ENCODE measurements at places on chromosomes 12 and 14. TPM values are rescaled to one million over a fixed set of nuclear protein-coding genes. Genes with fewer than 3 reads are reported as not detected.

DNA sequence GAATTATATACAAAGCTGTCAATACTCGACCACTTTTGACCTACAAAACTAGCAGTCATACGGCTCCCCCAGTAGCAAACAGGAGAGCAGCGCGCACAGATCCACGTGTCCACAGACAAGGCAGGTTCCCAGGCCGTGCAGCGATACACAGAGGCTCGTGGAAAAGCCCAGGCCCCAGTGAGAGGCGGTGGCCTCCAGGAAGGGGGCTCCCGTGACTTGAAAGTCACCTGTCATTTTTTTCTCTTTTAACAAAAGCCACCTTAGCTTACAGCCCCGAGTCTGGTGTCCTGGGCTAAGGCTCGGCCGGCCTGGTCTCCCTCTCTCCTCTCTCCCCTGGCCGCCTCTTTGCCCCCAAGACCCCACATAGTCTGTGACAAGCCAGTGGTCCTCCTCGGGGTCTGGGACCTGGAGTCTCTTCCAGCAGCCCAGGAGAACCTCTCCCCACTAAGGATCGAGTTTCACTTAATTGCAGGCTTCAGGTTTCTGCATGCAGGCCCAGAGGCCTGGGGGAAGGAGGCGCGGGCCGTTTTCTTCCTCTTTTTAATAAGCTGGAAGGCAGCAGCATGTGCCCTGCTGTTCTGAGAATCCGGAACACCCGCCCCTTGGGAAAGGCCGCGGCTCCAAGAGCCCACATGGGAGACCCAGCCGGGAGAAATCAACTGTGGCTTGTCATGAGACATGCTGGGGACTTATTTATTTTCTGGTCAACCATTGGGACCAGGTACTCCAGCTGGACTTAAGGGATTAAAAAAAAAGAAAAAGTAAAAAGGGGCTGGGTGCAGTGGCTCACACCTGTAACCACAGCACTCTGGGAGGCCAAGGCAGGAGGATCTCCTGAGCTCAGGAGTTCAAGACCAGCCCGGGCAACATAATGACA, 15.9 kb downstream of the NCOR2 start:
- H3K27me3 ChIP-seq = no peaks in the 10 kb centered on the region
- DNase-seq = peak; percentile 89
- H3K36me3 ChIP-seq = no peaks in the 10 kb centered on the region
- peaks cover 89% of the 10 kb centered on the region for H3K4me1 ChIP-seq
- H3K27ac ChIP-seq = peak overlapping the region; percentile 60

DNA sequence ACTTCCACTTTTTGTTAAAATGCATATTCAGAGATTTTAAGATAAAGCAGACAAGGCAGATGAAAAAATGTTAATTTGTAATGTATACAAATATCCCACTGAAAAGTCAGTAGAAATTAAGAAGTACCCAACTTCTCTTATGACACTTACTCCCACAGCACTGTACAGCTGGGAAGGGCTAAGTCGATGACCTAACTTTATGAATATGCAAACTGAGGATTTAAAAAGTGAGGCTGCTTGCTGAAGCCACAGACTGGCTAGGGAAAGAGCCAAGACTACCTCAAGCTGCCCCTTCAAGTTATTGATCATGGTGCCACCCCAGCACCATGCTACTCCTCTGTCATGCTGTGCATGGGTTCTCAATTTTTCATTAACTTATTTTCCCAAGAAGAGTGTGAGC, 17.0 kb downstream of the PPM1H start:
- H3K27me3 ChIP-seq = no peaks in the 10 kb centered on the region
- no peak overlapping the region for H3K27ac ChIP-seq

DNA sequence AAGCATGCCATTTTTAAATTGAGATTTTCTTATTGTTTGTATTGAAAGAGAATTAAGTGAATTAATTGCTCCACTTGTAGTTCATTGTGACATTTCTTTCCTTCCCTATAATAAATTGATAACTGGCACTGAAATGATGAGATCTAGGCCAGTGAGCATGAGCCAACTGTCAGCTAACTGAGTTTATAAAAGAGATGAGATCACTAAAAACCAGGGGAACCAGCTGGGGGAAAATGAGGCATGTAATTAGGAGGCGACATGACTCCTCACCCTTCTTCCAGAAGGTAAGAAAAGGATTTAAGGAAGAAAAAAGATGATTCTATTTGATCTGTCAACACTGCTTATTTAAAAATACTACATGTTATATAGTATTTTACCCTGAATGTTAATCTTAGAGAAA, 104.5 kb upstream of the DNM1L start:
- H3K4me1 ChIP-seq = no peaks in the 10 kb centered on the region
- H3K36me3 ChIP-seq = no peaks in the 10 kb centered on the region
- H3K4me3 ChIP-seq = no peak overlapping the region
- H3K27me3 ChIP-seq = no peaks in the 10 kb centered on the region
- no peak for DNase-seq
- no peak overlapping the region for H3K27ac ChIP-seq

- H3K36me3 ChIP-seq = no peaks in the 10 kb centered on the region
- DNase-seq = no peak
- H3K4me3 ChIP-seq = no peak overlapping the region
- no peaks in the 10 kb centered on the region for H3K4me1 ChIP-seq
- H3K27ac ChIP-seq = no peak overlapping the region
- H3K27me3 ChIP-seq = no peaks in the 10 kb centered on the region
Observed at GRCh38 chr12:114949058-114949820, 265.3 kb upstream of the TBX3 start.

IKBIP gene
- total RNA-seq = 23.6 TPM

SYCP3 gene
- 0.23 TPM for total RNA-seq

DNA sequence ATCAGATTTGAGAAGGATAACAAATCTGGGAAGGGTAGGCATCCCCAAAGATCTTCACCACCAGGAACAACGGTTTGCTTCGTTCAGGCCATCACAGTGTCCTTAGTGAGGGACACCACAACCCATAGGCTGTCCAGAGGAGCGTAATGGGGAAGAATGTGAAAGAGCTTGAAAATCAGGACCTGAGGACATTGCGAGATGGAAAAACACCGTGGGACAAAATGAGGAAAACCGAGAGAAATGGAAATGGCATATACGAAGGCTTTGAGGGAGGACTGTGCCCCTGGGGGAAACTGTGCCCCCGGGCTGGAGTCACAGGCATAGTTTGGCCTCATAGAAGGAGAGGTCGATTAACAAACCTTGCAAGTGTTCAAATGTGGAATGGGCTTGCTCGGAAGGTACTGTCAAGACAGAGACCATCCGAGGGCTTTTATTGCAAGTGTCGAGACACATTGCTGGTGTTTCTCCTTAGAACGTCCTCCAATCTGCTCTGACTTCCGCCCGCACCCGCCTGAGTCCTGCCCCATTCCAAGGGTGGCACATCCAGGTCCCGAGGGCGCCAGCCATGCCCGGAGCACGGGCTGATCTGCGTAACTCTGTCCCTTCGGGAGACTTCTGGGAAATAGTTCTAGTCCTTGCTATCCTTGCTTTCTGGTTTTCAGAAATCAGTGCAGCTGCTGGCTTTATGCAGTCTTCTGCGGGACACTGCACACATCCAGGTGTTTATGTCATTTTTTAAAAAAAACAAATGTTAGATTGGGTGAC, 885 bp upstream of the PALS1 start:
- H3K4me1 ChIP-seq = peaks cover 35% of the 10 kb centered on the region
- H3K4me3 ChIP-seq = peak overlapping the region; percentile 77
- DNase-seq = peak; percentile 39
- no peaks in the 10 kb centered on the region for H3K27me3 ChIP-seq

- no peak for DNase-seq
- no peaks in the 10 kb centered on the region for H3K4me1 ChIP-seq
- H3K27me3 ChIP-seq = no peaks in the 10 kb centered on the region
- no peaks in the 10 kb centered on the region for H3K36me3 ChIP-seq
- no peak overlapping the region for H3K4me3 ChIP-seq
- H3K27ac ChIP-seq = no peak overlapping the region
Observed at GRCh38 chr12:98471085-98471484, 44.3 kb upstream of the TMPO start.

NINJ2 gene
- 18.0 TPM for total RNA-seq

DNA sequence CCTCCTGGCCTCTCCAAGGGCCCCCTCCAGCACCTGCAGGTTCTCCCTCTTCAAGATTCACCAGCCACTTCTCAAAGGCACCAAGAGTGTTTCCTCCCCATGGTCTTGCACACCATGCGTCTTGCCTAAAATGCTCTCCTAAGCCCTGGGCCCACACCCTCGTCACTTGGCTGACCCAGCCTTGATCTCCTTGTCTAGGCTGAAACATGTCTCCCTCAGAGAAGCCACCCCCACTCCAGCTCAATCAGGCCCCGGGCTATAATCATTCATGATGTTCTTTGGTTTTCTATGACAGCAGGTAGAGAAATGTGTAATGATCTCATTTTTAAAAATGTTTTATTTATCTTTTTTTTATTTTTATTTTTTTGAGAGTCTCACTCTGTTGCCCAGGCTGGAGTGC, 88.1 kb downstream of the EFCAB11 start:
- no peak overlapping the region for H3K27ac ChIP-seq
- no peaks in the 10 kb centered on the region for H3K4me1 ChIP-seq
- no peaks in the 10 kb centered on the region for H3K27me3 ChIP-seq
- no peaks in the 10 kb centered on the region for H3K36me3 ChIP-seq
- H3K4me3 ChIP-seq = no peak overlapping the region
- DNase-seq = no peak

LTBR gene
- total RNA-seq = 149 TPM

KMT2D gene
- 110 TPM for total RNA-seq

DNA sequence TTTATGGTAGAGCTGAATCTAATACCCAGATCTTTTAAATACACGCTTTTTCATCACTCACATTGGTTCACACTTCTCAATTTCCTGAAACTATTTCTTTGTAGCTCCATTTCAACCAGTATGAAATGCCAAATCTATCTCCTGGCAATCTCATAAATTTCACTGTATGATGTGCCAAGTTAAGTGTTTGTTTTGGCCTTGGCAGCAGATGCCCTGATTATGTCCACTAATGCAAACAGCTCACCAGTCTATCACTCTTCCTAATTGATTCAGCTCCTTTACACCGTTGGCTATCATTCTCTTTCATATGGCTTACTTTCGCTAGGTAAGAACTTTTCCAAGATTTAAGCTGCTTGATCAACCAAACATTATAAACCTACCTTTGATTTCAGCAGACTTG, 58.6 kb downstream of the ZFC3H1 start:
- H3K27ac ChIP-seq = no peak overlapping the region
- H3K36me3 ChIP-seq = no peaks in the 10 kb centered on the region
- no peak overlapping the region for H3K4me3 ChIP-seq
- no peaks in the 10 kb centered on the region for H3K27me3 ChIP-seq
- DNase-seq = no peak

- no peak for DNase-seq
- H3K27ac ChIP-seq = no peak overlapping the region
- no peaks in the 10 kb centered on the region for H3K4me1 ChIP-seq
- H3K27me3 ChIP-seq = no peaks in the 10 kb centered on the region
- H3K36me3 ChIP-seq = no peaks in the 10 kb centered on the region
Observed at GRCh38 chr12:123485756-123486155, 27.8 kb downstream of the SNRNP35 start.

DNA sequence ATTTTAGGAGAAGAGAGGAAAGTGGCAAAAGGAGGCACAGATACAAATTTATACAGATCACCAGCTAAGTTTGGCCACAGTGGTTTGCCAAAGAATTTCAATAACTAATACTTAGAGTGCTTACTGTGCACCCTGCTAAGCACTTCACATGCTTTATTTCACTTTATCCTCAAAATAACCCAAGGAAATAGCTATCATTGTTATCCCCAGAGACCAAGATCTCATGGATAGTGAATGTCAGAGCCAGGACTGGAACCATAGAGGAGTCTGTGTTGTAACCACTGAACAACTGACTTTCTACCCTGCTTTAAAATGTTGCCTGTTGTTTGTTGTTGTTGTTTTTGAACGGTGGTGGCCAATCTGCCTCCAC, 1.3 kb upstream of the TCP11L2 start:
- H3K27me3 ChIP-seq = no peaks in the 10 kb centered on the region
- H3K36me3 ChIP-seq = no peaks in the 10 kb centered on the region
- H3K27ac ChIP-seq = peak overlapping the region; percentile 89
- H3K4me3 ChIP-seq = no peak overlapping the region
- H3K4me1 ChIP-seq = peaks cover 52% of the 10 kb centered on the region
- no peak for DNase-seq

- no peak overlapping the region for H3K27ac ChIP-seq
- no peak overlapping the region for H3K4me3 ChIP-seq
- DNase-seq = no peak
- H3K4me1 ChIP-seq = no peaks in the 10 kb centered on the region
Observed at GRCh38 chr14:102450206-102451063, 59.1 kb downstream of the ANKRD9 start.

- H3K4me3 ChIP-seq = no peak overlapping the region
- H3K36me3 ChIP-seq = no peaks in the 10 kb centered on the region
- DNase-seq = peak; percentile 49
- H3K27ac ChIP-seq = no peak overlapping the region
- H3K27me3 ChIP-seq = no peaks in the 10 kb centered on the region
Observed at GRCh38 chr12:43882578-43883178, 46.8 kb downstream of the TMEM117 start.

- no peaks in the 10 kb centered on the region for H3K27me3 ChIP-seq
- no peak overlapping the region for H3K4me3 ChIP-seq
- peaks cover 7% of the 10 kb centered on the region for H3K4me1 ChIP-seq
- no peak overlapping the region for H3K27ac ChIP-seq
Observed at GRCh38 chr14:56207626-56208292, 89.5 kb downstream of the PELI2 start.

DNA sequence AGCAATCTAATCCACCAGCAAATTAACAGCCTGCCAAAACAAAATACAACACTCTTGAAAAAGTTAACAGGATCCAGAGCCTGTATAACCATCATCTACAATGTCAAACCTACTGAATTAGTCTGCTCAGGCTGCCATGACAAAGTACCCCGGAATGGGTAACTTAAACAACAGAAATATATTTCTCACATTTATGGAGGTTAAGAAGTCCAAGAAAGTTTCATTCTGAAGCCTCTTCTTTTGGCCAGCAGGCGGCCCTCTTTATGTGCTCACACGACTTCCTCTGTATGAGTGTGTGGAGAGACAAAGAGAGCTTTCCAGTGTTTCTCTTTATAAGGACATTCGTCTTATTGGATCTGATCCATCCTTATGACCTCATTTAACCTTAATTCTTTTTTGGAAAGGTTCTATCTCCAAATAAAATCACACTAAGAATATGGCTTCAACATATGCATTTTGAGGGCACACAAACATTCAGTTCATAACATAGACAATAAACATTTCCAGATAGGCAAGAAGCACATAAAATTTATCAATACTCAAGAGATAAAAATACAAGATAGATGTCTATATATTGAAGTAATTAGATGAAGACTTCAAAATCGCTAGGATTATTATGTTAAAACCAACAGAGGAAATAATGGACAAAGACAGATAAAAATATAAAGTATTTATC, 5.9 kb upstream of the RERG start:
- H3K27ac ChIP-seq = no peak overlapping the region
- DNase-seq = no peak
- no peaks in the 10 kb centered on the region for H3K36me3 ChIP-seq
- H3K4me1 ChIP-seq = no peaks in the 10 kb centered on the region

ITGA5 gene
- 76.4 TPM for total RNA-seq
